ENCODE measurements at places on chromosomes 1 and 21. TPM values are rescaled to one million over a fixed set of nuclear protein-coding genes. Genes with fewer than 3 reads are reported as not detected.

Gene DCDC2B
- total RNA-seq: not detected

Gene PROX1
- 2.5 TPM for total RNA-seq

Gene SLC2A5
- not detected for total RNA-seq

Gene AKR7A2
- total RNA-seq: 65.9 TPM

Gene PHLDA3
- total RNA-seq: 9.6 TPM

Gene S1PR1
- total RNA-seq: 0.27 TPM

Gene CFHR2
- total RNA-seq: not detected

Gene TMIGD3
- total RNA-seq: not detected

- no peak overlapping the region for H3K27ac ChIP-seq
- no peaks in the 10 kb centered on the region for H3K36me3 ChIP-seq
- no peak for DNase-seq
- H3K27me3 ChIP-seq: no peaks in the 10 kb centered on the region
Observed at GRCh38 chr1:97996880-97997279, 76.0 kb upstream of the DPYD start.

DNA sequence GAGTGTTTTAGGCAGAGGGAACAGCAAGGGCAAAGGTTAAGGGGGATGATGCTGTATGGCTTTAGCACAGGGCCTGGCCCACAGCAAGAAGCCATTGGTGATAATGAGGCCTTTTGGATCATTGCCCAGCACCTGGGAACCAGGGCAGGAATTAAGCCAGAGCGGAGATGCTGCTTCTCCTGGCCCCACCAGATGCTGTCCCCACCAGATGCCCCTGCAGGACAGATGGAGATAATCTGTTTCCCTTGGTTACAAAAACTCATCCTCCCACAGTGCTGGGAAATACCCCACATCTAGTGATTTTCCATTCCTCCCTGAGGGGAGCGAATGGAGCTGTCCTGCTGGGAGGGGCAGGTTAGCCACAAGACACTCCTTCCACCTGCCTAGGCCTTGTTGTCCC lies 18.8 kb downstream of the OPRD1 start:
- no peaks in the 10 kb centered on the region for H3K36me3 ChIP-seq
- no peak for DNase-seq
- no peaks in the 10 kb centered on the region for H3K27me3 ChIP-seq
- no peak overlapping the region for H3K27ac ChIP-seq

- H3K4me3 ChIP-seq: no peak overlapping the region
- H3K36me3 ChIP-seq: no peaks in the 10 kb centered on the region
- H3K27me3 ChIP-seq: no peaks in the 10 kb centered on the region
- no peaks in the 10 kb centered on the region for H3K4me1 ChIP-seq
Observed at GRCh38 chr1:232944347-232944746, 6.1 kb upstream of the NTPCR start.

GRCh38 chr21:35579520-35580293 lies 480.6 kb downstream of the SETD4 start:
- no peak for DNase-seq
- no peaks in the 10 kb centered on the region for H3K4me1 ChIP-seq
- no peak overlapping the region for H3K4me3 ChIP-seq

DNA sequence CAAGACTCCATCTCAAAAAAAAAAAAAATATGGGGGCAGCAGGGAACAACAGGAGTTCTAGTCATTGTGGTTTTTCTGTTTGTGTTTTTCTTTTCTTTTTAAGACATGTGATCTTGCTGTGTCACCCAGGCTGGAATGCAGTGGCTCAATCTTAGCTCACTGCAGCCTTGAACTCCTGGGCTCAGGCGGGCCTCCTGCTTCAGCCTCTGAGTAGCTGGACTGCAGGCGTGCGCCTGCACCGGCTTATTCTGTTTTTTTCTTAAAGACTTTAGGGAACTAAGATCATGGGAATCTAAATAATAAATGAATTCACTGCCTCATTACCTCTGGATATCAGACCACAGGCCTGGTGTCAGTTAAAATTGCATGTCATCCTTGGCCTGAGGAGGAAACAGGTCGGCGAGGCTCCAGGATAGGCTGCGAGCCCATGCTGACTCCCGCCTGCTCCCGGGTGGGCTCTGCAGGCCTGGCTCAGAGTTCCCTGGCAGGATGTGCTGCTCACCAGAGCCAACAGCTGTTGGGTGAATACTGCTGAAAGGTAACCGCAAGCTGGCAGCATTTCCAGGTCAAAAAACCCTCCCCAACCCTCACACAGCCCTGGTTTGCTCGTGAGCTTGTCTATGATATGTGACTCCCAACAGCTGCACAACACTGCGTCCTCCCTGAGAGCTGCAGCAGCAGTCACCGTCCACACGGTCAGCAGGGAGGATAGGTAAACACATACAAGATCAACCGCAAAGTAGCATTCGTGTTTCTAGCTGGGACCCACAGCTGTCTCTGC lies 58.1 kb downstream of the SCCPDH start:
- peak; percentile 44 for DNase-seq
- H3K27ac ChIP-seq: no peak overlapping the region
- no peaks in the 10 kb centered on the region for H3K27me3 ChIP-seq
- H3K4me3 ChIP-seq: no peak overlapping the region
- peaks cover 4% of the 10 kb centered on the region for H3K36me3 ChIP-seq
- no peaks in the 10 kb centered on the region for H3K4me1 ChIP-seq

DNA sequence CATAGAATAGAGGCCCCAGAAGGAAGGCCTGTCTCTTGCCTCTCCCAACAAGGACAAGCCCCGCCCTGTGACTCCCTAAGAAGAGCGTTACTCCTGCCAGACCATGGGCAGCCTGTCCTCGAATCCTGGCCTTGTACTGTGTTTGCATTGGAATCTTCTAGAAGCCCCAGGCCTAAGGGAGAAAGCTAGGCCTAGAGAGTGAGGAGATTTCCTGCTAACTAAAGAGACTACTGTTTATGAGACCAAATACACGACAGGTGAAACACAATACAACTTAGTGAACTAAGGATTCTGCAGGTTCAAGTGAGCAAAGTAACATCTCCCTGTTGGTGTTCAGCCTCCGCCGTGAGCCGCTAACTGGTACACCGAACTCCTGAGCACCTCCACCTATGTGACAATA lies 62.7 kb downstream of the SYF2 start:
- H3K27ac ChIP-seq: no peak overlapping the region
- peak overlapping the region; percentile 55 for H3K4me3 ChIP-seq
- H3K27me3 ChIP-seq: no peaks in the 10 kb centered on the region
- H3K36me3 ChIP-seq: no peaks in the 10 kb centered on the region

GRCh38 chr1:195082183-195082582 lies 1526.1 kb downstream of the KCNT2 start:
- H3K4me1 ChIP-seq: no peaks in the 10 kb centered on the region
- no peak for DNase-seq
- H3K27ac ChIP-seq: no peak overlapping the region
- H3K4me3 ChIP-seq: no peak overlapping the region

GRCh38 chr1:37549341-37549740 lies 4.8 kb downstream of the SNIP1 start:
- no peak for DNase-seq
- no peaks in the 10 kb centered on the region for H3K4me1 ChIP-seq
- H3K27ac ChIP-seq: no peak overlapping the region
- H3K4me3 ChIP-seq: no peak overlapping the region
- H3K36me3 ChIP-seq: peaks cover 73% of the 10 kb centered on the region

DNA sequence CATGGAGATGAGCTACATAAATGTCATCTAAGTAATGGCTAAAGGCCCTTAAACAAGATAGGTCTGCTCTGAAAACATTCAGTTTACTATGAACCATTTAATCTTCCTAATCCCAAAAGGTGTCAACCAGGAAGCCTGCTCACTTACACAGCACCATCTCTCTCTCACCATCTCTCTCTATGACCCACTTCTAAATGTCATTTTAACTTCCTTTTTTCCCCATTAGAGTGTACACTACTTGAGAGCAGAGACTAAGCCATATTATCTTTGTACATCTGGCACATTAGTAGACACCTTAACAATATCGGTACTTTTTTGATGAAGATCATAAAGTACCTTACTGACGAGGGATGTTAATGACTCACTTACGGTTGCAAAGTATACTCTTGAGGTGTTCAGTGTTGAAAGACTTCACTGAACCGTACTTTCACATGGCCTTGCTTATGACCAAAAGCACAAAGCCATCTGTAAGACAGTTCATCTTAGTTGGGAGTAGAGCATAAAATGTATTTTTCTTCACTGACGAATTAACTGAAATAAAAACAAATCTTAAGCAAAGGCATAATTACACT lies 25.4 kb downstream of the FBXO42 start:
- H3K36me3 ChIP-seq: peaks cover 4% of the 10 kb centered on the region
- no peak for DNase-seq
- no peaks in the 10 kb centered on the region for H3K4me1 ChIP-seq
- H3K27me3 ChIP-seq: no peaks in the 10 kb centered on the region
- H3K4me3 ChIP-seq: no peak overlapping the region

GRCh38 chr1:112058815-112059450 lies 69.5 kb upstream of the KCND3 start:
- no peaks in the 10 kb centered on the region for H3K4me1 ChIP-seq
- peak; percentile 79 for DNase-seq
- no peaks in the 10 kb centered on the region for H3K36me3 ChIP-seq
- no peak overlapping the region for H3K4me3 ChIP-seq
- no peak overlapping the region for H3K27ac ChIP-seq

GRCh38 chr1:53062708-53063591 lies 937 bp downstream of the PODN start:
- peak; percentile 81 for DNase-seq
- peaks cover 5% of the 10 kb centered on the region for H3K4me1 ChIP-seq
- no peaks in the 10 kb centered on the region for H3K36me3 ChIP-seq
- H3K27me3 ChIP-seq: peaks cover 97% of the 10 kb centered on the region

DNA sequence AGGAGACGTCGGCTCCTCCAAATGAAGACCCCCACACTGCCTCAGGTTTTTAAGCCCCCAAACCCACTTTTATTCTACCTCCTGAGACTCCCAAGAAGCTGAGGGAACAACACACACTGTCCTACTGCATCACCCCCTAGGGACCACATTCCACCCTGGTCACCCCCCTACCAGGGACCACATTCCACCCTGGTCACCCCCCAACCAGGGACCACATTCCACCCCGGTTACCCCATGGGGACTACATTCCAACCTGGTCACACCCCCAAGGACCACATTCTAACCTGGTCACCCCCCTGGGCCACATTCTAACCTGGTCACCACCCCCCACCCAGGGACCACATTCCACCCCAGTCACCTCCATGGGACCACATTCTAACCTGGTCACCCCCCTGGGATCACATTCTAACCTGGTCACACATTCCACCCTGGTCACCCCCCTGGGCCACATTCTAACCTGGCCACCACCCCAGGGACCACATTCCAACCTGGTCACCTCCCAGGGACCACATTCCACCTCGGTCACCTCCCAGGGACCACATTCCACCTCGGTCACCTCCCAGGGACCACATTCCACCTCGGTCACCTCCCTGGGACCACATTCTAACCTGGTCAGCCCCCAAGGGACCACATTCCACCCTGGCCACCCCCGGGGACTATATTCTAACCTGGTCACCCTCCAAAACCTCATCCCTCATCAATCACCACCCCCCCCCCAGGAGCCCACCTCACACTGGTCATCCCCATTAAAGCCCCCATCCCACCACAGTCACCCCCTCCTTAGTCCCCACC lies 587.6 kb downstream of the NPHP4 start:
- no peaks in the 10 kb centered on the region for H3K27me3 ChIP-seq
- peak; percentile 64 for DNase-seq
- no peak overlapping the region for H3K4me3 ChIP-seq
- H3K4me1 ChIP-seq: no peaks in the 10 kb centered on the region
- H3K27ac ChIP-seq: no peak overlapping the region

DNA sequence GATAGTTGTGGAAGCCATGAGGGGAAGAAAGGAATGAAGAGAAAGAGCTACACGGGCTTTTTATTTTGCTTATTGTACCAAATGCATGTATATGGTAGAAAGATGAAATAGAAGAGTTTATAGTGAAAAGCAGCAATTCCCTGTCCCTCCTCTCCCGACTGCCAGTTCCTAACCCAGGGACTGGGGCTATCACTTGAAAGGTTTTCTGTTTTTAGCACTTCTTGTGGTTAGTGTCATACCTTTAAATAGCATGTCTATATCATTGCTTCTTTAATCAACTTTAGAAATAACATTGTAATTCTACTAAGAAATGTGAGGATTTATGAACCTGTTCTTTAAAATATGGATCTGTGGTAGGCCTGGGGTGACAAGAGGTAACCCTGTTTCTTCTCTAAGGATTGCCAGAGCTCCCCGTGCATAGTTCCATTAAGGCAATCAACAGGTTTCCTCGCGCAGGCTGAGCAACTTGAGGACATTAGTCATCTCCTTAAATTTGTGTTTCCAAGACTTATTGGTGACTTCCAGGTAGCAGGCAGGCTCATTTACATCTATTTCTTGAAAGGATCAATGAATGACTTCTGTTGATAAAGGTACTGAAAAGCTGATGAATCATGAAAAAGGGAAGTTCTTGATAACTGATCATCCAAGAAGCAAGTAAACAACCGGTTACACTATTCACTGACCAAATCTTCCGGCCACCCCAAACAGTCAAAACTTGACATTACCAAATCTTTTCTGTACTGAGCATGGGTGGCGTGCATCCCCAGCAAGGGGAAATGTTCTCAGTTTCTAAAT lies 37.8 kb upstream of the S1PR1 start:
- no peak overlapping the region for H3K4me3 ChIP-seq
- H3K4me1 ChIP-seq: no peaks in the 10 kb centered on the region
- H3K27ac ChIP-seq: no peak overlapping the region
- no peak for DNase-seq
- no peaks in the 10 kb centered on the region for H3K36me3 ChIP-seq

DNA sequence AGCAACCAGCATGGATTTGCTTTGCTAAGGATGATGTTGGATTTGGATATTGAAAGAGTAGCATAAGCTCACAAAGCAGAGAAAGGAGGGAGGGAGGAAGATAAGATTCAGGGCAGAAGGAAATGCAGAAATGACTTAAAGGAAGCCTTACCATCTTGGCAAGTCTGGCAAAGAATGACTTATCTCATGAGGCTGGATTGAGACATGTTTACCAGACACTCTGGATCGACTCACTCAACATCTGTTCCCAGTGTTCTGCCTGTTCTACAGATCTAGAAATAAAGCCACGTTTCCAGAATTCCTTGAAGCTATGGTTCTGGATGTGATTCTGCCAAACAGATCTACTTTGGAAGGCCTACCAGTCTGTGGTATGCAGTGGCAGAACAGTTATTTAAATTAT lies 38.8 kb upstream of the CTBS start:
- no peak for DNase-seq
- H3K4me3 ChIP-seq: peak overlapping the region; percentile 70
- H3K36me3 ChIP-seq: no peaks in the 10 kb centered on the region
- H3K27ac ChIP-seq: no peak overlapping the region
- H3K27me3 ChIP-seq: no peaks in the 10 kb centered on the region

DNA sequence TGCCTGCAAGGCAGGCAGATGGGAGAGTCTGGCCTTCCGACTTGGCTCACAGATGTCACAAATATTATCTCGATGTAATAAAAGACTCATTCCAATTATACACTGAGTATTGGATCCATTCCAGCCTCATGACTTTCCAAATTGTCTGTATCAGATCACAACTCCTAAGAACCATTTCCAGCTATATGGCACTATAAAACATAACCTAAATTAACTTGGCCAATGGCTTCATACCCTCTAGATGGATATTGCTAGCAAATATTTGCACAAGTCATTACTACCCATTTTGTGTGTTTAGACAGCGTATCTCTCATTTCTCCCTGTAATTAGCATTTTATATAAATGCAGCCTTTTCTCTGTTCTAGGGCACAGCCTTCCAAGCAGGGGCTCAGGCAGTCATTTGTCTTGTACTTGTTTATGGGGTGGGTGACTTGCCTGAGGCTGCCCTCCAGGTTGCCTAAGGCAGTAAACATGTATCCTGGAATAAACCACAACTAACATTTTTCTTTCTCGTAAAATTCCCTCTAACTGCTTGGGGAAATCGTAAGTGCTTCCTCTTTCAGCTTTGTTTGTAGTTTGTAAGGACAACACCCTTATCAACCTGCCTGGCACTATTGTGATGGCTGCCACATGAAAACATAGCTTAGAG lies 70.6 kb upstream of the KCNJ6 start:
- no peak overlapping the region for H3K4me3 ChIP-seq
- H3K4me1 ChIP-seq: no peaks in the 10 kb centered on the region
- H3K36me3 ChIP-seq: no peaks in the 10 kb centered on the region
- DNase-seq: no peak
- H3K27me3 ChIP-seq: no peaks in the 10 kb centered on the region
